Cortex of kidney (tissue), 1 donor: ENCODE measurements at places on chromosomes 3 and 15.

- no peak for DNase-seq
These were observed 211.8 kb upstream of the RGMA start for GRCh38 chr15:93300796-93301195.

GRCh38 chr3:83882701-83883100 is 1076.1 kb upstream of the CADM2 start:
- no peak for DNase-seq

DNA sequence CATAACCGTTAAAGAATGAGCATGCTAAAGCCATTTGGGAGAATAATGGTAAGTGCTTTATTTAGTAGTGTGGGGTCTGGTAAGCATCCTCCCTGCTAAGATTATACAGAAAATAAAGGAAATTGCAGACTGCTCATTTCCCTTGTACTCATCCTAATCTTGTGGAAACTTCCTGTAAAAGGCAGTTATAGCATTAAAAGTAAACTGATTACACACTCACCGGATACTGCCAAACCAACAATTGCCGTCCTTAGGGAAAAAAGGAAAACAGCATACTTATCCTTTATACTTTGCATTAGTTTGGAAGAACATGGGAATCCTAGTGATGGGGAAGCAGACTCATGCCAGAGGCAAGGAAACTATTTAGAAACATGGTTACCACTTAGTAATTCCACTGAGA is 5.3 kb upstream of the SPRED1 start:
- DNase-seq = no peak

DNA sequence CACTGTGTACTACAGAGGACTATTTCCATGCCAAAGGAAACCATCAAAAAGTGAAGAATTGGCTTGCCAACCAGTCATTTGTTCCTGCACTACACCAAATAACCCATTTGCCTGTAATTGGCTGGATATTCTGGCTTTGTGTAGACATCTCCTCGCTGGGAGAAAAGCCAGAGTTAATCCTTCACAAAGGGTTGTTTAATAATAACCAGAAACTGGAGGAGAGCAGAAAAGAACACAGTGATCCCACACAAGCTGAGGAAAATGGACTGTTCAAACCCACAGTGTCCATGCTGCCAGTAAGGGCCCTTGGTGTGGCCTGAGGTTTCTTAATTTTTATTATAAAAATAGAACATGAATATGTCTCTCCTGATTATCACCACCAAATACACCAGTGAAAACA is 294.0 kb downstream of the RORA start:
- DNase-seq = no peak

DNA sequence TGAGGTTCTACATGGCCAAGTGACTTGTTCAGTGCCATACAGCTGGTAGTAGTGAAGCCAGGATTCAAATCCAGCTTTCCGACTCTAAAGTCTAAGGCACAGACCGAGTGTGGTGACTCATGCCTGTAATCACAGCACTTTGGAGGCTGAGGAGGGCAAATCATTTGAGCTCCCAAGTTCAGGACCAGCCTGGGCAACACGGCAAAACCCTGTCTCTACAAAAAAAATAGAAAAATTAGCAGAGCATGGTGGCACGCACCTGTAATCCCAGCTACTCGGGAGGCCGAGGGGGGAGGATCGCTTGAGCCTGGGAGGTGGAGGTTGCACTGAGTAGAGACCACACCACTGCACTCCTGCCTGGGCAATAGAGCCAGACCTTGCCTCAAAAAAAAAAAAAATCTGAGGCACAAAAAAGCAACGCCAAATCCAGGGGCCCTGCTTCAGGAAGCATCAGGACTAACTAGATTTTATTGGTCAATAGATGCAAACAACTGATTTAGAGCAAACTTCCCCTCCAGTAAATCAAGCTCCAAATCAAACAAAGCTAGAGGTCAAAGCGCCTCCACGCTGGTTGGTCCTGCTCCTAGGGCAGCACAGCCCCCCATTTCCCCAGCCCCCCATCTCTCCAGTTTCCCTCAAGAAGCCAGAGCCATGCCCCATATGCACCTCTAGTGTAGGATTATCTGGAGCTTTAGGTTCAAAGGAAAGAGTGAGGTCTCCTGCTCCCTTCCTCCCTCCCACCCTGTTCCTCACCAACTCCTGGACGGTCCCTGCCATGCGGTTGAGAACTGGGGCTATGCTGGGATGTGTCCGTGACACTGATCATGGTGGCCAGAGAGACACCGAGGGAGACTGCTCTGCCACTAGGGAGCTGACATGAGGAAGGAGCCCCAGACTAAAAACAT is 2.9 kb upstream of the TNK2 start:
- DNase-seq = no peak

GRCh38 chr3:194087995-194088855 is 47.7 kb upstream of the HES1 start:
- no peak for DNase-seq

GRCh38 chr15:38351466-38351865 is 98.8 kb downstream of the SPRED1 start:
- DNase-seq = no peak

- DNase-seq = no peak
These were observed 74.0 kb downstream of the B3GALNT1 start for GRCh38 chr3:161031134-161031533.

GRCh38 chr15:74464216-74464615 is 3.3 kb upstream of the UBL7 start:
- no peak for DNase-seq

GRCh38 chr3:37905987-37906674 is 44.5 kb downstream of the CTDSPL start:
- DNase-seq = no peak

GRCh38 chr3:55160241-55160983 is 232.6 kb upstream of the LRTM1 start:
- no peak for DNase-seq

GRCh38 chr15:91867581-91868026 is 14.1 kb downstream of the SLCO3A1 start:
- DNase-seq = no peak

GRCh38 chr3:177742273-177742672 is 545.0 kb upstream of the TBL1XR1 start:
- no peak for DNase-seq

DNA sequence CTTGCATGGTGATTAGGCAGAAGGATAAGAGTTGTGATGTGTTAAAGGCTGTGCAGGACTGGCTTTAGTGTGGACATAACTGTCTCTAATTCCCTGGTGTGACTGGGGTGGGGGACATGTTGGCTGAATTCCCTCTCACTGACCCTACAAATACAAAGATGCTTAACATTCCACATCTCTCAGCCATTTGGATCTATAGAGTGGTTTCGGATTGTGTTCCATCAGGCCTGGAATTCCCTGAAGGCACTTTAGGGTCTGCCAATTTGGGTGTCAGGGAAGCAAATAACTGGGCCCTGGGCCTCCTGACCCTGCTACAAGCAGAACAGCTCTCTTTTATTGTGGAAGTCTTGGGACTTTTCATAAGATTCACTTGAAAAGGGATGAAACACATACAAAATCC is 56.2 kb downstream of the ARHGEF26 start:
- DNase-seq = no peak

DNA sequence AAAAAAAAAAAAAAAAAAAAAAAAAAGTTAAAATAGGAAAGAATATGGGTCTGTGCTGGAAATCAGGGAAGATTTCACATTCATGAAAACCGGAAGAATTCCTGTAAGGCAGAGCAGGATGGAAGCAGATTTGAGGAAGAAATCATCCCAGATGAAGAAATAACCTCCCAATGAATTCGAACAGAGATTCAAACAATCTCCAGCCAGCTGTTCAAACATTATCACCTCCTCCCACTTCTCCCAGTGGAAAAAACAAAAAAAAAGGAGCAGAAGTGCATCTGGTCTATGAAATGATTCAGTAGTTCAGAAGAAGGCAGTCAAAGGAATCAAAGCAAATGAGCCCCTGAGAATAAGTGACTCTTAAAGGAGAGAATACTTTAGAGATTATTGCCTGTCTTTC is 33.1 kb downstream of the CP start:
- DNase-seq = no peak

GRCh38 chr3:3648988-3649679 is 150.1 kb upstream of the LRRN1 start:
- DNase-seq = no peak

DNA sequence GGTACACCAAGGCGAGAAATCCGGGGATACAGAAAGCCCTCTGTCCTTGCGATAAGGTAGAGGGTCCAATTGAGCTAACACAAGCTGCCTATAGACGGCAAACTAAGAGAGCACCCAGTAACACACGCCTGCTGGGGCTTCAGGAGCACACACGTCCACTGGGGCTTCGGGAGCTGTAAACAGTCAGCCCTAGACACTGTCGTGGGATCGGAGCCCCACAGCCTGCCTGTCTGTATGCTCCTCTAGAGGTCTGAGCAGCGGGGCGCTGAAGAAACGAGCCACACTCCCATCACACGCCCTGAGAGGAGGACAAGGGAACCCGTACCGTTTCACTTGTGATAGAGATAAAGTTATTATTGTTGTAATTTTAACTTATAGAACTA is 486 bp downstream of the SAMMSON start:
- DNase-seq = no peak

DNA sequence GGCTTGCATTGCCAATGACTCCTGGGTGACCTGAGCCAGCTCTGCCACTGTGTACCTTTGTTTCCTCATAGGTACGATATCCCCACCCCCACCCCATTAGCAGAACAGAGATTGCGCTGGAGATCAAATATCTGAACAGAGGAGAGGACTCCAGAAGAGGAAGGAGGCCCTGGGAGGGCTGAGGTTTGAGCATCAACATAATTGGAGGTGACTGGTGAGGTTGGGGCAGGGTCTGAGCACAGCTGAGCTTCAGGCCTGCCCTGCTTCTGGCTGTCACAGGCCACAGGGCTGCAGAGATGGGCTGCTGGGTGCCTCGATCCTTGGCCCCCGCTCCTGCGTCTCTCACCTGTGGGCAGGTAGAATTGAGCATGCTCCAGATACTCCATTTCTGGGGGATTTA is 21.3 kb upstream of the CACNA2D2 start:
- DNase-seq = no peak

DNA sequence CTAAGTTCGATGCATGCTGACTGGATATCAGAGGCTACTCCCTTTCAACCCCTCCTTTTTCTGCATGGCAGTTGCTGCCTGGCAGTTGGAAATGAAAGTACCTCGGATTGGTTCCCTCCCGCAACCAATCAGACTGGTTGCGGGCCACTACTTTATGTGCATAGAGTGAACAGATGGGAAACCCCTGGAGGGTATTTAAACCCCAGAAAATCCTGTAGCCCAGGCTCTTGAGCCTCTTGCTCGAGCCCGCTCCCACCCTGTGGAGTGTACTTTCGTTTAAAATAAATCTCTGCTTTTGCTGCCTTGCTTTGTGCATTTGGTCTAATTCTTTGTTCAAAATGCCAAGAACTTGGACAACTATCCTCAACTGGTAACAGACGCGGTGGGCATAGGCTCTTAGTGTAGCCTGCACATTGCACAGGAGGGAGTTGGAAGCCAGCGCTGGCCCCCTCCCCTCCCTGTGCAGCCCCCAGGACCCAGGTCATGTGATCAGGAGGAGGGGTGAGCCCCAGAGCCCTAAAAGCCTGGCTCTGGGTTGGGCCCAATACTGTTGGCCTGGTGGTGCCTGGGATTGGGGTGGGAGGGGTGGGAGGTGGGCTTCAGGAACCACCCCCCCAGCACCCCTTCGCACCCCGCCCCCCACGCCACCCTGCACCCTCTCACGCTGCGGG is 26.8 kb downstream of the RHCG start:
- no peak for DNase-seq

DNA sequence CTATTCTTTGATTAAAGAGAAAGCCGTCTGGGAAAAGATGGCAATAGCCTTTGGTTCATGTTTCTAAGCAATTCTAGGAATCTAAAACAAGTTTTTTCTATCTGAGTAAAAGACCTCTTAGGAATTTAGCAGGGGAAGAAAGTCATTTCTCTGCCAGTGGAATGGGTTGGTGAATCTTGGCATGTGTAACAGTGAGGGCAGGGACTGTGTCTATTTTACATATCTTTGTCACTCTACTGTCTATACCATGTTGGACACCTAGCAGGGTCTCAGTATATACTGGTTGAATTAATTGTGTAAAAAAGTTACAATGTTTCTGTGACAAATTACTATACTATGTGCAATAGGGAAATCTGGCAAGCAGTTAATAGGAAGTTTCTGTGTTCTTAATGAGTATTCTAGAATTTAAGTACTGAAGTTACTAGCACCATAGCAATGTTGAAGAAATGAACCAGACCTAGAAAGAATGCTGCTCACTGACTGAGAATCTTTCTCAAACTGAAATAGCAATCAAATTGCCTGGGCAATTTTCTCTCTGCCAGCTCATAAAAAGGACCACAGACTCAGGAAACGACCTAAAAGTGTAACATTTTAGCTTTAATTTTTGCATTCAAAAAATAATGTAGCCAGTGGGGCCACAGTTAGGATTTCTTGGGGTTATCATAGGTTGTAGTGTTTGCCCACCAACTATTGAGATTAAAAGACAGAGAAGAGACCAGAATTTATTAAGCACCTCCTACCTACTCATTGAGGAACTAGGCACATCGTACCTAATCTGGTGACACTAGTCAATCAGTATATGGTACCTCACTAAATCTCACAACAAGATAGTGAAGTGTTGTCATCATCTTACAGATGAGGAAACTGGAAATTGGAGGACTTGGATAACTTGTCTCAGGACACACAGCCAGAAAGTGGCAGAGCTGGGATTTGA is 56.2 kb upstream of the LEKR1 start:
- DNase-seq = no peak

- DNase-seq = no peak
These were observed 355.4 kb downstream of the OTOL1 start for GRCh38 chr3:161851941-161852566.

DNA sequence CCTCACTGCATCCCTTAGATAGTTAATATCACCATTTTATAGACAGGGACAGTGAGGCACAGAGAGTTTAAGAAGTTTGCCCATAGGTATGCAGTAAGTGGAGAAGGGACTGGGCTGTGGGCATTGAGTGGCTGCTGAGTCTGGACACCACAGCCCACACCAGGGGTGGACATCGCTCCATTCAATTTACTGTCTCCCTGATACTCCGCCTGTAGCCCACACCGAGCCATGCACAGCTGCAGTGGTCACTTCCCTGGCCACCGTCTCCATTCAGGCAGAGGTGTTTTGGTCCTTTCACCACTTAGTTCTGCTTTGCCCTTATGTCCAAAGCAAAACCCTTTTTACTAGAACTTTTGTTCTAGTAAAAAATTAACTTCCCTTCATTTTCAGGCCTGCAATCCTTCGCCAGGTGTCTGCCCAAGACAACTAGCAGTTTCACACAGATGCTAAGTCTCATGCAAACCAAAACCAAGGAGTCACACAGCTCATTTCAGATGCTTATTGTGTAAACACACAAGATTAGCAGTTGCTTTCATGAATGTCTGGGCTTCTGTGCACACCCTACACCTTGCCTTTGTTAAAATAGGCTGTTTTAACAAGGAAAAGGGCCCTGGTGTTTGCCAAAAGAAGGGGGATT is 30.1 kb downstream of the ZNF35 start:
- no peak for DNase-seq

GRCh38 chr15:61830536-61831330 is 229.5 kb downstream of the VPS13C start:
- DNase-seq = no peak
